ENCODE measurements at places on chromosomes 7 and 10. TPM values are rescaled to one million over a fixed set of nuclear protein-coding genes. Genes with fewer than 3 reads are reported as not detected.

The CPA2 gene
- 0.39 TPM for total RNA-seq

The MAP3K8 gene
- total RNA-seq, result 9.1 TPM

The EMX2 gene
- not detected for total RNA-seq

The SRRT gene
- total RNA-seq, result 68.7 TPM

The FAM20C gene
- total RNA-seq, result 27.9 TPM

The JMJD1C gene
- total RNA-seq, result 187 TPM

DNA sequence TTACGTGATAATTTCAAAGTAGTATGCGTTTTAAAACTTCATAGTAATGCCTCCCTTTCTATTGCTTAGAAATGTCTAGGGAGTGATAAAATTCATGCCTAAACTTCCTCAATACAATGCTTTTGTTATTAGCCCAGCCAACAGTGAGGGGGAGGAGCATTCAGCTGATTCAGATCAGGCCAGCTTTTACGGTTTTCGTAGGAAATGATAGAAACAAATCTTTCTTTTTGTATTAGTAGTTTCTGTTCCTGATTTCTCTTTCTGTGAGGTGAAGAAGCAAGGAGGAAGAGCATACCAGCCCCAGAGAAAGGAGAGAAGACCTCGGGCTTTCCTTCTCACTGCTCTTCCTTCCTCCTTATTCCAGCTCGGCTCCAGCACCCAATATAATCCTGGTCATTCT, 35.2 kb upstream of the ITPRID1 start:
- no peak for DNase-seq

The CPA4 gene
- total RNA-seq, result 2.1 TPM

GRCh38 chr10:73169320-73169719, 1.4 kb downstream of the FAM149B1 start:
- no peak for DNase-seq

- no peak for DNase-seq
These were observed 1.0 kb upstream of the ZDHHC4 start for GRCh38 chr7:6576024-6576866.

DNA sequence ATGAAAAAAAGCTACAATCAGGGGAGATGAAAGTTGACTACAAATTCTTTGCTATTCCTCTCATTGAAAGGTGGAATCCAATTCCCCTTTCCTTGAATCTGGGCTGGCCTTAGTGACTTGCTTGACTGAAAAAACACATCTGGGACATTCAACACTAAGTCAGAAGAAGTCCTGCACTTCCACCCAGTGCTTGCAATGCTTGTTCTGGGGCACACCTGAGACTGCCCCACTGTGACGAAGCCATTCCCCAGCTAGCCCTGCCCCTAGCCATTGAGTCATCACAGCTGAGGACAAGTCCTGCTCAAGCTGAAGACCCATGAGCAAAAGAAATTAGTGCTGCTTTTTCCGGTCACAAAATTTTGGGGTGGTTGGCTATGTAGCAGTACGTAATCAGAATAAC, 19.2 kb upstream of the GRID1 start:
- DNase-seq, result no peak

Data from spinal cord (tissue), 10 donors.